ENCODE measurements at places on chromosomes 5 and 9.

DNA sequence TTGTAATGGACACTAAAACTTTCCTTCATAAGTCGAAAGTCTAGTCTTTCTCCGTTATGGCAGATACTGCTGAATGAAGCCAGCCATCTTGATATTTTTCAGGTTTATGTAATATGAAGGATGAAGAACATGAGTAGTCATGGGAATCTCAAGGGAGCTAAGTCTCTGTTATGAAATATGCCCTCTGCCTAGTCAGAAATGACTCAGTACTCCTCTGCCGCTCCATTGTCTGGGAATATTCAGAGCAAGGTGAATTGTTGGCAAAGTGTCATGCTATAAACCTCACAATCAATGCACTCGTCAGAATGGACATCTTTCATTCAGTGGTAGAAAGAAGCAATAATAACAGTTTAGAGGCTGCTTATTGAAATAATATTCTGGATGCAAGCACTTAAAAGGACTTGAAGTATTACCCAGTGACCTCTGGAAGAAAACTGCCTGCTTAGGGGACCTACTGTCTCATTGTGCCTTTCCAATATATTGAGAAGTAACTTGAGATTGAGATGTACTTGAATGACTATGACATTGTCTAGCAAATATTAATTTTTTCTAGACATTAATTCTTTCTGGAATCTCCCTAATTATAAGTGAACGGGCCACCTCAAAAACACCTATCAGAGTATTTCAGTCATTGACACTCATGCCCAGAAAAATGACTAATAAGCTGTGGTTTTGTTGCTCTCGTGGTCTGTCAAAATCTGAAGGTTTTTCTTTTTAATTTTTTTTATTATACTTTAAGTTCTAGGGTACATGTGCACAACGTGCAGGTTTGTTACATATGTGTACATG, 1011.5 kb upstream of the ACO1 start:
- no peak for DNase-seq

DNA sequence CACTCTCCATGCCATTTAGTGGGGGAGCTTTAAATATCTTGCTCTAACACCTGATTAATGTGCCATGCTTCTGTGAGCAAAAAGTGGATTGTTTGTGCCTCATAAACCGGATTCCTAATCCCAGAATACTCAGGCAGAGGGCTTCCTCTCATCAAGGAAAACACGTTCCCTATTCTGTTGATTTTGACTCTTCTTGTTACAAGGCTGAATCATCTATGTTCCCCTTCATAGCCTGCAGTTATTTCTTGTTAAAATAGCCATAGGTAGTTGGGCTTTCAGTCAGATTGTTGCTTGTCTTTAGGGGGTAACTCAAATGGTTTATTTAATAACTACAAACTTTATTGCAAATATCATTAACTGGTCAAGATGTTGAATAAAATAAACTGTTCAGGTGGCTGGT, 26.6 kb downstream of the ROPN1L start:
- DNase-seq, result no peak

- DNase-seq, result no peak
Observed at GRCh38 chr5:135578305-135578684, 496 bp downstream of the CXCL14 start.

DNA sequence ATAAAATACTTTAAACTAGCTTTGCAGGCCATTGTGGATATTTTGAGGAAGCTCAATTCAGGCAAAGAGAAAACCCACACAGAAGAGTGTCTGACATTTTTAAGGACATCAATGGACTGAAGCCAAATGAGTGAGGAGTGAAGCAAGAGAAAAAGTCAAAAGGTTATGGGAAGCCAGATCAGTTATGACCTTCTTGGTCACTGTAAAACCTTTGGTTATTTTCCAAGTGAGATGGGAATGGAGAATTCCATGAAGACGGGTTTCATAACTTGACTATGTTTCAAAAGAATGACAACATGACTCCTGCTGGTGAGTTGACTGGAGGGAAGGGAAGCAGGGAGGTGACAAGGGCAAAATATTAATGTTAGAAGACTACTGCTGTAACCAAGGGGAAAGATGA, 585.2 kb downstream of the EFNA5 start:
- DNase-seq, result no peak

DNA sequence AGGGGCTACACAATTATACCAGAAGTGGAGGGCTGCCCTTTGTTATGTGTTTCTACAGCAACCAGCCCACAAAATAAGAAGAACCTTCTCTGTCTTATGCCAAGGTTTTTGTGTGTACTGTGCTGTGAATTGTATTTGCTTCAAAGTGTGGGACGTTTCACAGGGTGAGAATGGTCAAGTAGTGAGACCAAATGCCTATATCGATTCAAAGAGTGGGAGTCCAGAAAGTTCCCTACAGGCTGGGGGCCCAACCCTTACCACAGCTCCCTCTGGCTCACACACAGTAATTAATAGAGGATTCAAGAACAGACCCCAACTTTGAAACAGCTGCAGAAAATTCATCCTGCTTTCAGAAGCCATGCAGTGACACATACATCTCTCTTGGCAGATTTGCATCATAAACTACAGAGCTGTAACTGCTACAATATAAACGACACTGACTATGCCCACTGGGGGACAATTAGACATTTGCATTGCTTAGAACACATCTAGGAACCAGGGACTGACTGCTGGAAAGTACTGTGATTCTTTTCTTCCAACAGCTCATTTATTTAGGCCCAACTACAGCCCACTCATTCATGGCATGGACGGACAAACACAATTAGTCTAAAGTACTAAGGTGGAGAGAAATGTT, 12.8 kb downstream of the ENC1 start:
- no peak for DNase-seq

GRCh38 chr5:41788941-41789368, 81.3 kb downstream of the OXCT1 start:
- DNase-seq, result no peak

GRCh38 chr9:14351221-14351836, 37.4 kb upstream of the NFIB start:
- no peak for DNase-seq

DNA sequence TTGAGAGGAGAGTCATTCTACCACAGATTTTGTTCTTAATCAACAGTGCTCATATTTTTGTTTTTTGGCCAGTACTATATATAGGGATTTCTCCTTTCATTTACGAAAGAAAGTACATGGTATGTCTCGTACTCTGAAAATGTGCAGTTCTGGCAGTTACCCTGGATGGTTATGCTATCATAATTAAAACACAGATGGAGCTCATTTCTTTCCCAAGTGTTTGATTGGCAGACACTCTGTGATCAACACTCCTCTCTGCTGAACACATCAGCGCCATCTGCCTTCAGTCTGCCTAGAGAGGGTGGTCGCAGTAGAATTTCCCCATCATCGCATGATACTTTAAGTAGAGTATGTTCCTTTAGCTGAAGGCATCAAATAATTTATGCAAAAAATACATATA, 64.5 kb downstream of the PAM start:
- no peak for DNase-seq

DNA sequence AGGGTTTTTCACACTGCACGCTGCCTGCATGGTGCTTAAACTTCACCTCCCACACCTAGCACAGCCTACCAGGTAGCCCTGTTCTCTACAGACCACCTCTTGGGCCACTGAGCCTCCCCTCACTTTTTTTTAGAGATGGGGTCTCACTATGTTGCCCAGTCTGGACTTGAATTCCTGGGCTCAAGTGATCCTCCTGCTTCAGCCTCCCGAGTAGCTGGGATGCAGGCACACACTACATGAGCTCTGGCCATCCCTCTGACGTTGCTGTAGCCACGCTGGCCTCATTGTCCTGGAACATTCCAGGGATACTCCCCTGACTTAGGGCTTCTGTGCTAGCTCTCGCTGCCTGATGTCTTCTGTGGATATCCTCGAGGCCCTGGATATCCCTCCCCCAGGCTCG, 7.2 kb upstream of the CACFD1 start:
- DNase-seq, result no peak

DNA sequence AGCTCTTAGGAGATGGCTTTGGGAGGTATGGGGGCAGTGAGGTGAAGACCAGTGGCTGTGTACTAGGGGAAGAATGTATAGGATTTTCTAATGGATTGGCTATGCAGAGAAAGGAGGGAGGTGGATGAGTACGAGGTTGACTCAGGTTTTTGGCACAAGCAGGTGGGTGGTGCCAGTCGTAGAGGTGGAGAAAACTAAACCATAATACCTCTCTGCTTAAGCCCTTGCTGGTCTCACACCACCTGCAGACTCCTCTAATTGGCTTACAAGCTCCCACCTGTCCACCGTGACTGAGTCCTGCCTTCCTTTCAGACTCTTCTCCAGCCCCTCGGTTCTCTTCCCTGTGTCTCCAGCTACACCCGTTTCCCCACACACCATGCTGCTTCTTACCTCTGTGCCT, 521.7 kb upstream of the CLINT1 start:
- DNase-seq, result no peak

DNA sequence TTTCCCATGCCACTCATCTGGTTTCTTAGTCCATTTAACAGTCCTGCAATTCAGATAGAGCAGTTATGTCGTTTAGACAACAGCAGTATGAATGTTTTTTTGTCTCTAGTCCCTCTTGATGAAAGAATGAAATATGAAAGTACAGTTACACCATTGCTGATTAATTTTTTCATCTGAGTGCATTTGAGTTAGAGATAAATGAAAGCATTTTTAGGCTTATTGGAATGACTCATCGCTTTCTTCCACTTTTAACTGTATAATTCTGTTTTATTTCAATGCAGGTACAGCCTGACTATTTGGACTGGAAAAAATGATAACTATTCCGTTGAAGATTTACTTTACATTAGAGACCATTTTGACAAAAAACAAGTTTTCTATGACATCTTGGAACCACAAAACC, 28.7 kb downstream of the ANKRD34B start:
- no peak for DNase-seq

DNA sequence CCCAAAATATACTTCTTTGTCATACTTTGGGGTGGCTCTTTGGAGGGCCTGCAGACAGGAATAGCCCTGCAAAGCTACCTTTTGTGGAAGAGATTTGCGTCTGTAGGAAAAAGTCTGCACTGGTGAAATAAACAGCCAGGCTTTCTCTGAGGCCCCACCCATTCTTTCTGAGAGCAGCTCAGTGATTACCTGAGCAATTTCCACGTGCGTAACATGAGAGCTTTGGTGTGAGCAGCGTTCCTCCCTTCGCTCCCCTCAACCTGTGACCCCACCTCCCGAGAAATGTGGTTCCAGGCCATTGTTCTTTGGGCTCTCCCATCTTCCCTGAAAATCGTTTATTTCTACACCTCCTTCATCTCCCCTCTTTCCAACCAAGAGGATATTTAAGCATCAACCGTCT, 23.8 kb upstream of the FBP1 start:
- no peak for DNase-seq

All from bone marrow (tissue), 2 donors.